ENCODE measurements at places on chromosomes 6 and 20.

- DNase-seq = no peak
Measured at GRCh38 chr6:101722991-101723579, 329.6 kb downstream of the GRIK2 start.

DNA sequence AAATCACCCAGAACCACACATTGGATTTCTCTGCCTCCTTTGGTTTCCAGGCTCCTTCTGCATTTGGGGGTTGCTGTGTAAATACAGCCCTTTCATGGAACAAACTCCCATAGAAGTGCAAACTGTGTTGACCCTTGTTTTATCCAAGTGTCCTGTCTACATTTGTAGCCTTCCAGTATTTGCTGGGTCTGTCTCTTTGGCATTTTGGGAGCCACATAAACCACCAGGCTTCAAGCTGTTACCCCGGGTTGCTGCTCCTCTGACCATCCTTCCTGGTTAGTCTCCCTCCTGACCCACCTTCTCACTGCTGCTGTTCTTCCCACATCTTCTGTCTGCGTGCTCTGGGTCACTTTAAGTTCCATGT lies 7.6 kb upstream of the MTHFD1L start:
- no peak for DNase-seq

DNA sequence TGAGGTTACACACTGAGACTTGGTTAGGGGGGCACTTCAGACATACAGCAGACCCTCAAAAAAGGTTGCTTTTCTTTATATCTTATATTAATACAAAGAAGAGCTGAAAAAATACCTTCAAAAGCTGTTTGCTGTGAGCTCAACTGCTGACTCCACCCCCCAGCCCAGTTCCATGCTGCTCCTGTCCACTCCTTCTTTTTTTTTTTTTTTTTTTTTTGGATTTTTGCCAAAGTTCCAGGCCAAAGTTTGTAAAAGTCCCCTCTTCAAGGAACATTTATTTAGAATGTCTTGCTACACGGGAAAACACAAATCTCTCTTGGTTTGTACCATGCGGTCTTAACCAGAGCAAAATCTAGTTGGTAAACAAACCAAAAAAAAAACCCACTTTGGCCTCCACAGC lies 85.3 kb upstream of the AKAP12 start:
- DNase-seq = no peak

GRCh38 chr6:90284236-90285041 lies 12.2 kb downstream of the BACH2 start:
- DNase-seq = peak; percentile 22

Measured in activated CD4-positive, alpha-beta T cell treated with anti-CD3 and anti-CD28 coated beads, Interleukin-2, amount 50 U/mL, for 24 hours (primary cell).